HFFc6 (cell line): ENCODE measurements at places on chromosomes 16 and 17.
A peak's percentile ranks its signal among the peaks of the same experiment; 100 is the strongest.

DNA sequence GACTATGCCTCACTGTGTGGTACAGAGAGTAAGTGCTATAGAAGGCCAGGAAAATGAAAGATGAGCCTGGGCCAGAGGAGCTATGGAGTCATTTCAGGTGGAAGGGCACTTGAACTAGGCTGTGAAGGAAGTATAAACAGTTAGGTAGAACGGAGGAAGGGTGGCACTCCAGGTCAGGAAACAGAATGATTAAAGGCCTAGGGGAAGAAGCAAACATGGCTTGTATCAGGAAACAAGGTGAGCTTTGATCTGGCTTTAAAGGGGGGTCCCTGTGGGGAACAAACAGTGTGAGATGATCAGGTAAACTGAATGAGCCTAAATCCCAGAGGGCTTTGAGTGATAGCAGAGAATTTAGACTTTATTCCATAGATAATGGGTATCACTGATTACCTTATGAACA, 16.9 kb downstream of the MAP3K3 start:
- DNase-seq, result no peak

- DNase-seq, result no peak
Observed at GRCh38 chr17:80124351-80124981, 22.5 kb downstream of the EIF4A3 start.

- no peak for DNase-seq
Observed at GRCh38 chr17:73462823-73463222, 151.0 kb upstream of the CDC42EP4 start.

- no peak for DNase-seq
Observed at GRCh38 chr17:8904686-8905085, 37.2 kb upstream of the PIK3R6 start.

GRCh38 chr17:40343219-40344119, 21.1 kb downstream of the GJD3 start:
- no peak for DNase-seq

- DNase-seq, result peak; percentile 44
Observed at GRCh38 chr17:30336369-30337171, 2.7 kb upstream of the TMIGD1 start.

DNA sequence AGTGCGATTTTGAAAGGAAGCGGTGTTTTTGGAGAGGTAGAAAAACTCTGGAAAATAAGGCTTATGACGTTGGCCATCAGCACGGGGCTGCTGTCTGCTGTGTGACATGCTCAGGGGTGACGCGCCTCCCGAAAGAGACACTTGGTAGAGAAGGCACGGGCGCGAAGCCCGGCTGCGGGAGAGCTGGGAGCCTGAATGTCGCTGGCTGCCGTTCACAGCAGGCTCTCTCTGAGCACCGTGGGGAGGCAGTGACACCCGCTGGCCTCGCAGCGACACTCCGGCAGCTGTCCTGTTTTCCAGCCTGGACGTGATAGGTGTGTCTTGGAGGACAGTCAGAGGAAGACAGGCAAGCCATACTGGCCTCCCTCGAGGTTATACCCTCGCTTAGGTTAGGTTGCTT, 759.1 kb upstream of the RBFOX1 start:
- DNase-seq, result no peak
